ENCODE measurements at places on chromosomes 5 and 9.

- peak; percentile 36 for DNase-seq
These were observed 36.4 kb downstream of the MTMR12 start for GRCh38 chr5:32276173-32276853.

- DNase-seq: no peak
These were observed at the start of gene NREP for GRCh38 chr5:111756581-111757354. Gene NREP, minus strand, starts transcription at chr5:111757194. Its CDS starts 1,422 bp downstream, at chr5:111755772.

- no peak for DNase-seq
These were observed 3.2 kb downstream of the CIZ1 start for GRCh38 chr9:128188209-128188608.

DNA sequence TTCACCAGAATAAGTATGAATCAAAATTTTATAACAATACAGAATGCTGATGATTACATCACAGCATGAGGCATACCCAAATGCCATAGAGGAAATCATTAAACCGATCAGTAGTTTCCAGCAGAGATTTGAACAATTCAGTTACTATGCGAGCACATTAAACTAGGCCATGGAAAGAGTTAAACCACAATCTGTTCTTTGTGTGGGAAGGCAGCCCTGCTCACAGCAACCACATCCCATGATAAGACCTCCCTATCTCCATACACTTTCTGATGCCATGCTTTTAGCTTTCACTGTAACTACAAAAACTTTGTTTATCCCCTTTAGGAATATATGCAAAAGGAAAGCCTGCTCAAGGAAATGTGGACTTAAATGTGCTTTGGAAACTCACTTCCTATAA, 4.5 kb downstream of the NFIB start:
- DNase-seq: no peak

- no peak for DNase-seq
These were observed 30.0 kb upstream of the ARL14EPL start for GRCh38 chr5:116002116-116002906.

DNA sequence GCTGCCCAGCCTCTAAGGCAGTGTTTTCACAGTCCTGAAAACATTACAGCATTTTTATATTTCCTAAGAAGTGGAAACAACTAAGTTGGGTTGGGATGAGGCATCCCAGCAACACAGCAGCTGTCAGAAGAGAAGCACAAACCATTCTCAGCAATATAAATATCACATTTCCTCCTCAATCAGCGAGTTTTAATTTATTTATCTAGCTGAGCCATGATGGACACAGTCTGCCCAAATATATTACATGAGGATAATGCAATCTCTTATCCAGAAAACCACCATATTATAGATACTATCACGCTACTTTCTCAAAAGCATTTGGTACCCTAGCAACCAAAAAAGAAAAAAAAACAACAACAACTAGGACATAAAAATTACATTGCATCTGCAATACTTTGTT, 158.5 kb downstream of the FSTL4 start:
- no peak for DNase-seq

DNA sequence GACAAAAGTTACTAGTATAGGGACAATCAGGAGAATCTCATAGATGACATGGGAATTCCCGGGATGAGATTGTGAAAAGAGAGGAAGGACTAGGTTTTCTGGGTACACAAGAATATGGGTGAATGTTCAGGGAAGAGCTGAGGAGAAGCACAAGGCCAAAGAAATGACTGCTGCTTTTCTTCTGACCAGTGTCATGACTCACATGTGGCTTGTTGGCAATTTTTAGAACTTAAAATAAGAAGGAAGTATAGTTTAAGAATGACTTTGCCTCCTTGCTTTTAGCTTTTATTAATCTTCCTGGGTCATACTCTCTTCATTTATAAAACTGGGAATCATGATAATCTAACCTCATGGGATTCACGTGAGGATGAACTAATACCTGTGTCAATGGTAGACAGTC, 652.4 kb upstream of the MEF2C start:
- DNase-seq: peak; percentile 17

- DNase-seq: peak; percentile 81
These were observed 11.0 kb downstream of the TMEM268 start for GRCh38 chr9:114621975-114622609.

DNA sequence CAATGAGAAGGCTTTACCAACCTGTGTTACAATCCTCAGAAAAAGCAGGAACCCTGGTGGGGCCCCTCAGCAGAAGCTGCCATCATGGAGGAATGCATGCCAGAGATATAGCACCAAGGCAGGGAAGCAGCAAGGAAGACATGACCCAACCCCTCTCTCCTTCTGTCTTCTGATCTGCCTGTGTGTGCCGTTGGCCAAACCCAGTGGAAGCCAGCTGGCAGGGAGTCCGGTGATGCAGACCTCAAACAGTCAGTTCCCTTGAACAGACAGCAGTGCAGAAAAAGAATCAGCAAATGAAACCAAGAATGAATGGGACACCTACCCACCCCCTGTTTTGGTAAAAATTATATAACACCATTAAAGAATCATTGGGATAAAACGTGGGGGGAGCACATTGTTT, 234.2 kb downstream of the ZNF608 start:
- no peak for DNase-seq

DNA sequence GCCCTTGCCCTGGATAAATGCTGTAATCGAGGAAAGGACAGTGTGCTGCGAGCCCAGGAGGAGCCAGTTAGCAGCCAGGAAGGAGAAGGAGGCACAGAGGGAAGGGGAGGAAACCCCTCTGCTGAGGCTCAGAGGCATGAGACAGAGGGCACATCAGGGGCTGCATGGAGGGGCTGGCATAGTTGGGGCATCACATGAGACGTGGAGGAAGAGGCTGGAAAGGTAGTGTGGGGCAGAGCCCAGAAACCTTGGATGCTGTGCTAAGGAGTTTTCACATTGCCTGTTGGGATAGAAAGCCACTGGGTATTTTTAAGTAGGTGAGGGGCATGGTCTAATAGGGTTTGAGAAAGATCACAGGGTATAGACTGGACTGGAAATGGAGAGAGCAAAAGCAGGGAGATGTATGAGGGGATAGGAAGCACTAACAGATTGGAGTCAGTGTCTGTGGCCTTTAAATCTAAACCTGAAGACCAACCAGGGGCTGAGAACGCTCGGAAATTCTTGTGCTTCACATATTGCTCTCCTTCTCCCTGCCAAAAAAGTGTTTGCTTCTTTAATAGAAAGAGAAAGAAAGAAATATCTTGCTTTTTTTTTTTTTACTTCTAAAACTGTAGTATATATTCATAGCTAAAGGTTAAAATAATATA, 33.0 kb upstream of the ANGPTL2 start:
- no peak for DNase-seq

DNA sequence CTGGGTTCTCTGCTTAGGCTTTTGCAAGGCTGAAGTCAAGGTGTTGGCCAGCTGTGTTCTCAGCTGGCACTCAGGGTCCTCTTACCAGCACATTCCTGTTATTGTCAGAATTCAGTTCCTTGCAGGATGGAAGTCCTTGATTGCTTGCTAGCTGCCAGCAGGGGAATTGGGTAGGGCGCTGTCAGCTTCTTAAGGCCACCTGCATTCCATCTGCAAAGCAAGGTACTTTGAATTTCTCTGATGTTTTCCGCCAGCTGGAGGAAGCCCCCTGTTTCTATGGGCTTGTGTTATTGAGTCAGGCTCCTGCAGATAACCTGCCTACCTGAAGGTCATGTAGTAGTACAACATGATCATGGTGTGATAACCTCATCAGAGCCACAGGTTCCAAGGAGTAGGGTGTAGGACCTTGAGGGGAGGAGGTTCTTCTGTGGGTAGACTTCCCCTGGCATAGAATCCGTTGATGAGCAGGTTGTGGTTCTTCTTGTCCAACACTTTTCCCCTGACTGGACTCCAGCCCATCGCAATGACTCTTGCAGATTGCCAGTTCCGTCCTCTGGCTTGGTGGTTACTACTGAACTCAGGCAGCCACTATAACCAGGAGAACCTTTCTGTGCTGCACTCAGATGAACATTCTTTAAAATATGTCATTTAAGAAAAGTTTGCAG, 6.8 kb downstream of the TENT4A start:
- DNase-seq: peak; percentile 33

GRCh38 chr5:116459301-116459700, 115.3 kb downstream of the SEMA6A start:
- no peak for DNase-seq

- peak; percentile 64 for DNase-seq
These were observed 130.7 kb downstream of the ADAMTS12 start for GRCh38 chr5:33761139-33761538.

DNA sequence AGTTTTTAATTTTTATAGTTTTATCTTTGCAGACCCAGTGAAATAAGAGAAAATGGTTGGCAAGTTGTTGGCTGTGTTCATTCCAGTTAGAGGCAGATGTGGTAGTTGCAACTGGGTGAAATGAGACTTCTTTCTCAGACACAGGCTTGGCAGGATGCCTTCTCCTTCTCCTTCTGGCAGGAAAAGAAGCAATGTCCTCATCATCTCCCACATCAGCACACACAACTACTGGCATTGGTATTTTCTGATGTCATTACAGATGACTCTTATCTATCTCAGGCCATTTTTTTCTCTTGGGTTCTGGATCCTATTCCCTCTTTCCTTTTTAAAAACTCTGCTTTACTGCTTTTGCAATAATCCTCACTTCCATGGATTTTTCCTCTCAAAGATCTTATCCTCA, 103.3 kb upstream of the EDIL3 start:
- DNase-seq: peak; percentile 70

- DNase-seq: no peak
These were observed 996.0 kb upstream of the ARRDC3 start for GRCh38 chr5:92378966-92379611.

DNA sequence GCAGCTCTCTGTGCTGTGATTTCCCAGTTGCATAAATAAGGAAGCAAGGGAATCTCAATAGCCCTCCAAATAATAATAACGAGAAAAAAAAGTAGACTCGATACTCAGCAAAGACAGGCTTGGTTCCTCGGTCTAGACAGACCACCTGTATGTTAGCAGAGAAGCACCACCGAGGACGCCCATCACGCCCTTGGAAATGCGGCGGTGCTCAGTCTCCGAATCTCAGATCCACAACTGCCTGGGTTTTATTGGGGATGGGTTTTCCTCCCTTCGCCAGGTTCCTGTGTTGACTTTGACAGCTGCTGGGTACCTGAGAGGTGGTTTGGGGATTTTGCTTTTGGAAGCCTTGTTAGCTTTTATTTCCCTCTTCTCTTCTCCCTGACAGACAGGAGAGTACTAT, 7.2 kb downstream of the DAB2IP start:
- DNase-seq: no peak

DNA sequence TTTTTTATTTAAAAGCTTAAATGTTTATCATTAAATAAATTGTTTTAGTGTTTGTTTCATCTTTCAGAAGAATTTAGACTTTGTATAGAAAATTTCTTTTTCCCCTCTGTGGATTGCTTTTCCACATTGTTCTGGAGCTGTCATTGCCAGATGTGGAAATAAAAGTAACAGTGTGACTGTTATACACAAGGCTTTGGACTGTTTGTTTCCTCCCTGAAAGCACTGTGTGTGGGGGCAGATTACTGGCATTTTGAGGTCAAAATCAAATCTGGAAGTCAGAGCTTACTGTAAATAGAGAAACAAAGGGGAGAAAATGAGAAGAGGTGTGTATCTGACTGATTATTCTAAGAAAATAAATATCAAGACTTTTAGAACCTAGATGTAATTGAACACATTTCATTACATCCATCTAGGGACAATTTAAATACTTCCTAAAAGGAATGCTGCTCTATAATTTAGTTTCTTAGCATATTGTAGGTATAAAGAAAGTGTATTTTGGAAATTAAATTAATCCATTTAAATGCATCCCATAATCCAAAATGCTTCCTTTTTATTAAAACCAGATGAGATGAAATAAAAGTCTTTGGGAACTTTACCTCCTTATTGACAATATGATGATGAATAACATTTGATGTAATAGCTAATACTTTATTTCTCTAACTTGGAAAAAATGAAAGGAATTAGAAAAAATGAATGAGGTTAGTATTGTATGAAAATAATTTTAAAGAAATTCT, 51.9 kb downstream of the ERCC6L2 start:
- no peak for DNase-seq

DNA sequence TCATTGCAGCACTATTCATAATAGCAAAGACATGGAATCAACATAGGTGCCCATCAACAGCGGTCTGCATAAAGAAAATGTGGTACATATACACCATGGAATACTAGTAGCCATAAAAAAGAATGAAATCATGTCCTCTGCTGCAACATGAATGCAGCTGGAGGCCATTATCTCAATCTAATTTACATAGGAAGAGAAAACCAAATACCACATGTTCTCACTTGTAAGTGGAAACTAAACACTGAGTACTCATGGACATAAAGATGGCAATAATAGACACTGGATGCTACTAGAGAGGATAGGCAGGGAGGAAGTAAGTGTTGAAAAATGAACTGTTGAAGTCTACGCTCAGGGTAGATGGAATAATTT, 203.9 kb upstream of the CDH9 start:
- no peak for DNase-seq

DNA sequence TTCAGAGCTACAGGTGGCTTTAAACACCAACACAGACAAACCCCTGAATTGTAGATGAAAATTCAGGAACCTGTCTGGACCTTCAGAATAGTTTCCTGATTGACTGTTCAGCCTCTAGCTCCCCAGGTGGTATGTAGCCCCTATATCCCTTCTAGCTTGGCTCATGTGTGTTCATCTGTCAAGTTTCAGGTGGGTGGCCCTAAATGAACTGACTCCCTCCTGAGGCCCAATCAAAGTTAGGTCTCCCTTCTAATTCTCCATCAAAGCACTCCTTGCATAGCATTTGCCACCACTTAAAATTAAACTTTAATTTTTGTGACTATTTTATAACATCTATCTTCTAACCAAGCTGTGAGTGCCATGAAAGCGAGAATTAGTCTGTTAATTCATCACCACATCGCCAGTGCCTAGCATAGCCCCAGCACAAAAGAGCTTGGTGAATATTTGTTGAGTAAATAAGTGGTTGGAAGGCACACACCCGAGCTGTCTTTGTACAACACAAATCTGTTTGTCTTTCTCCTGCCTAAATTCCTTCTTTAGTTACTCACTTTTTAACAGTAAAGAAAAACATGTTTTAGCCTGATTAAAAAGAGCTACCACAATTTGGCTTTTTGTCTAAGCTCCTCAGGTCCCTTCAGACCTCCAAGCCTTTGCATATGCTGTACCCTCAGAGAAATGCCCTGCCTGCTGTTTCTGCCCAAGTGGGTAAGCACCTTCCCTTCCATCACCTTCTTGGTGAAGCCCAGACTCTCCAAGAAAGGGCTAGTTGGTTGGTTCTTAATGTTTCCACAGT, 138.1 kb upstream of the HMHB1 start:
- peak; percentile 25 for DNase-seq

All from AG10803 (cell line).